ENCODE measurements at places on chromosomes 5 and 9.

DNA sequence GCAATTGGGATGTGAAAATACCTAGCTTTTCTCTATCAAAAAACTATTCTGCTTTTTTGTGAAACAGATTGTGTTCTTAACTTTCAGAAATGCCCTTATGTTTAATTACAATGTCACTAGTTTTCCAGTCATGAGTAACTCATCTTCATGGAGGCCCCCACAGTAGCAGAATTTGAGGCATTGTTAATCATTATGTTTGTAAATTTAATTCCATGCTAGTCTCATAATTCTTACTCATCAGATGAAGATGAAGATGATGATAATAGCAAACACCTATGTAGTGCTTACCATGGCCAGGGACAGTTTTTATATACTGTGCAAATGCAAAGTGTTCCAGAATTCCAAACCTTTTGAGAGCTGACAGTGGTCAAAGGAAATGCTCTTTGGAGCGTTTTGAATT is 27.7 kb upstream of the F2R start:
- DNase-seq, result no peak

- DNase-seq, result no peak
Measured at GRCh38 chr9:126125177-126125576, 201.5 kb upstream of the MVB12B start.

- DNase-seq, result no peak
Measured at GRCh38 chr5:159203351-159203750, 6.0 kb downstream of the RNF145 start.

- no peak for DNase-seq
Measured at GRCh38 chr5:59401637-59402036, 491.9 kb downstream of the PDE4D start.

DNA sequence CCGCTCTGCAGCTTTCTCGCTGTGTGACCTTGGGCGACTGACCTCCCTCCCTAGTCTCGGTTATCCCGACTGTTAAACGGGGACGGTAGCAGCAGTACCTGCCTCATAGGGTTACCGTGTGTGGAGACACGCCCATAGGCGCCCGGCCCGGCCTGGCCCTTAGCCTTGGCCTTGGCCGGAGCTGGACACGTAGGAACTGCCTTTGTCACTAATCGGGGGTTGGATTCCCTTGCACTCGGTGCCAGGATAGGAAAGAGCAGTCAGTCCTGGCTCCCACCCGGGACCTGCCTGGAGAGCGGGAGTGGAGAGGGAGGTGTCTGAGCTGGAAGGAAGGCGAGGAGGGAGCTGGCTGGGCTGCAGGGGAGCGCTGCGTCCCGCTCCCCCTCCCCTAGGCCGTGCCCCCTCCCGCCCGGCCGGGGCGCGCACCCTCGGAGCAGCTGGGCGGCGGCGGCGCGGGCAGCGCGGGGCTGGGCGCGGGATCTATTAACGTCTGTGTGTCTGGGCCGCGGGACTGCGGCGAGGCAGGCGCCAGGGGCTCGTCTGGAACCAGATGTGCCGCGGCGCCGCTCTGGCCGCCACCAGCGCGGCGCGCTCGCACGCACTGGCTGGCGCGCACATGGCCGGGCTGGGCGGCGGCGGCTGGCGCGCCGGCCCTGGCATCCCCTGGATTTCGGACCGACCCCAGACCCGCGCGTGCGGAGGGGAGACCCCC is 31.7 kb downstream of the PRRX2 start:
- no peak for DNase-seq

DNA sequence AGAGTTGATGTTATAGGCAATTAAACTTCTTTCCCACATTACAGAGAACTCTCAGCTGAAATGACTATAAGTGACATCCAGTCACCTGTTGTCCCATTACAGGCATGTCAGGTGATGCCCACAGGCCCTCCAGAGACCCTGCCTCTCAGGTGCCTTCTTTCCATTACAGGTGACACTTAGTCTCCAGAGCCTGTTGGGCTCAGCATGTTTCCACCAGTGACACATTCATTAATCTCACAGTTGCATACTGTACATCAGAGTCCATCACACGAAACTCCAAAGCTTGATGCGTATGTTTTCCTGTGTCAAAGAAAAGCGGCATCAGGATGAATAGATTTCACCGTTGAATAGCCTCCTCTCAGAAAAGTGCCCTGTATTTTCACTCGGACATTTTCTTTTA is 14.6 kb downstream of the PRUNE2 start:
- DNase-seq, result no peak

DNA sequence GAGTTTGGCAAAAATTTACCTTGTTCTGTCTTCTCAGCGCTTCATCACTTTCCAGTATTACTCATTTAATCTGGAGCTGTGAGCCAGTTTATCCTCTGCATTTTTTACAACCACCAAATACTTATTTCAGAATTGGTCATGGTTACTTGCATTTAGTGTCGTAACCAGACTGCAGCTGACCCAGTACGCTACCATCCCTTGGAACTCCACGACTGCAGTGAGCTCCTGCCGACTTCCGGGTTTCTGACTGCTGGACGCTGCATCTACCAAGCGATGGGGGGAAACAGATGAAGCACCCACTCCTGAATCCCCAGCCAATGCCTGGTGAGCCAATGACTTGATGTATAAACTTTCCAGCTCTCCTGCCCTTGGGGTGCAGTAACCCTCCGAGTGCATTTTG is 174.4 kb upstream of the PRLR start:
- DNase-seq, result no peak

- DNase-seq, result no peak
Measured at GRCh38 chr9:105198023-105198422, 46.4 kb upstream of the SLC44A1 start.

- no peak for DNase-seq
Measured at GRCh38 chr5:127867022-127867783, 164.0 kb downstream of the CCDC192 start.
